Endothelial cell of umbilical vein (primary cell): ENCODE measurements at places on chromosomes 6 and 20. TPM values are rescaled to one million over a fixed set of nuclear protein-coding genes. Genes with fewer than 3 reads are reported as not detected.

Gene SNPH
- 5.1 and 5.5 TPM in 2 replicates for total RNA-seq

Gene PPIL6
- total RNA-seq, result 0.25 and 0.33 TPM in 2 replicates

DNA sequence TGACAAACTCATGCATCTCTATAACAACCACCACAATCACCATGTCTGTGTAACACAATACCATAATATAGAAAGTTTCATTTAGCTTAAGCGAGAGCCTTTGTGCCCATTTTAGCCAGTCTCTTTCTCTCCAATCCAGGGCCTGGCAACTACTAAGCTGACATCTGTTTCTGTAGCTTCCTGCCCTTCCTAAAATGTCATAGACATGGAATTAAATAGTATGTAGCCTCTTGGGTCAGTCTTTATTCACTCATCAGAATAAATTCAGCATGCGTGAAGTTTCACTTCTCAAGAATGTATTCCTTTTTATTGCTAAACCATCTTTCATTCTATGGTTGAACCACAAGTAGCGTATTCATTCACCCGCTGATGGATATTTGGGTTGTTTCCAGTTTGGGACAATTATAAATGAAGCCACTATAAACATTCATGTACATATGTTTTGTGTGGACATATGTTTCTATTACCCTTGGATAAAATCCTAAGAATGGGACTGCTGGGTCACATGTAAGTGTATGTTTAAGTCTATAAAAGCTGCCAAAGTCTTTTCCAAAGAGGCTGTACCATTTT lies 1.7 kb upstream of the TREM2 start:
- H3K27me3 ChIP-seq, result no peaks in the 10 kb centered on the region
- H3K27ac ChIP-seq, result no peak overlapping the region
- H3K4me1 ChIP-seq, result no peaks in the 10 kb centered on the region
- no peak for DNase-seq

Gene GCNT2
- 10.9 and 11.4 TPM in 2 replicates for total RNA-seq

GRCh38 chr6:156182356-156182755 lies 594.8 kb upstream of the ARID1B start:
- no peaks in the 10 kb centered on the region for H3K4me1 ChIP-seq
- H3K36me3 ChIP-seq, result no peaks in the 10 kb centered on the region

DNA sequence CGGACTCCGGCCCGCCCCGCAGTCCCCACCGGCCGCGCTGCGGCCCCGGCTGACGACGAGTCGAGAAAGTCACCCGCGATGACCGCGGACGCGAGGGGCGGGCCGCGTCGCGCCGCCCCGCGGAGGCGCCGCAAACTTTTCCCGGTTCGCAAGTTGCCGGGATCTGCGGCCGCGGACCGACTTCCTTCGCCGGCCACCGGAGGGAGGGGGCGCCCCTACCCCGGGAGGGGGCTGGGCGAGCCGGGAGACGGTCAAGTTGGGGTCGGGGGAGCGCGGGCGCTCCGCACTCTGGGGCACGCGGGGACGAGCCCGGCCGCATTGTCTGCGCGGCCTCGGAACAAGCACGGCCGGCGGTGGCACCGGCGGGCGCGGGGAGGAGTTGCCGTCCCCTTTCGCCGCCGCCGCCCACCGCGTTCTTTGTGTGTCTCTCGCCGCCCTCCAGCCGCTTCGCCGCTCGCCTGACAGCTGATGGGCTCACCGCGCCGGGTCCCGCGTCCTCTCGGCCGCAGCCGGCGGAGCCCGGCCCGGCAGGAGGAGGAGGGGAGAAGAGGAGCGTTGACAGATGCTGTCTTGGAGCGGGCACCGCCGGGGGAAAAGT lies 131.6 kb downstream of the OGFRL1 start:
- peak; percentile 69 for DNase-seq
- peaks cover 8% of the 10 kb centered on the region for H3K36me3 ChIP-seq
- H3K4me1 ChIP-seq, result peaks cover 20% of the 10 kb centered on the region
- peak overlapping the region; percentile 93 for H3K4me3 ChIP-seq
- H3K27ac ChIP-seq, result peak overlapping the region; percentile 64

DNA sequence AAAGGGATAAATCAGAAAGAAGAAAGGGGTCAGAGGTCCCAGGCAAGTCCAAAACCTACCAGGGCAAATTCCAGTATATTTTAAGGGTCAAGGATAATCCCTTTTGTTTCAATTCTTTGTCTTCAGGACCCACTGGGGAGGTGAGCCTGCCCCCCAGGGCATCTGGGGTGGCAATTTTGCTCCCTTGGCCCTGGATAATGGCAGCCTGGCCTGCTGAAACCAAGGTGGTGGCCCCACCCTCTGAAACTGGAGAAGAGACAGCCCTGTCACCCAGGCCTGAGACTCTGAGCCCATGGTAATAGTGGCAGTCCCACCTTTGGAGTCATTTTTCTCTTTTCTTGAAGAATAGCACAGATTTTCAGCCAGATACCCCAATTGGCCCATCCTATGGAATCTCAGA lies 118.1 kb downstream of the C6orf58 start:
- H3K4me3 ChIP-seq, result no peak overlapping the region
- no peak overlapping the region for H3K27ac ChIP-seq
- H3K4me1 ChIP-seq, result no peaks in the 10 kb centered on the region
- no peak for DNase-seq
- no peaks in the 10 kb centered on the region for H3K27me3 ChIP-seq

DNA sequence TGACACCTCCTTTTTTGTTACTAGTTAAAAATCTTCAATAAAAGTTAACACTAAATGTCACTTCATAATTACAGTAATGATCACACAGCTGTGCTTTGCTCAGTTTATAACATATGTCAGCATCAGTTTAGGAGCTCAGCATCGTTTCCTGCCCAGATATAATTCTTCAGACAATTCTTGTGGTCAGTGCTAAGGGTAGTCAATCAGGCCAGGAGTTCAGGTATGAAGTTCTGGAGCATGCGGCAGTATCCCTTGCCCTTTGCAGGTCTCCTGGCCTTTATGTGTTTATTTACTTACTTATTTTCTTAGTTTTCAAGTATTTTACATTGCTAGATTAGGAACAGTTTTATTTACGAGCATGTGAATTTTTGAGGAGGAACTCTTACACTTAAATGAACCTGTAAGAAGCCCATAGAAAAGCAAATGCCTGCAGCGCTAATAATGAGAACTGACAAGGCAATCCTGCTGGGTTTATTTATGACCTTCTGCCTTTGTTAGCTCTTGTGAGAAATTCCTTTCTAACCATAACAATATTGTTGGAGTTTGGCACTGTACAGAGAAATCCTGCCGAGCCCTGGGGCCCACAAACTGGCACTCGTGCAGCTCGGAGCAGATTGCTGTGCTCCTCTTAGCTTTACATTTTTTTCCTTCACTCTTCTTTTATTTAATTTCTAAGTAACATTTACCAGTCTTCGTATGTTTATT lies 252.8 kb downstream of the TMEM242 start:
- H3K27me3 ChIP-seq, result no peaks in the 10 kb centered on the region
- H3K36me3 ChIP-seq, result no peaks in the 10 kb centered on the region
- H3K27ac ChIP-seq, result no peak overlapping the region
- DNase-seq, result peak; percentile 79

DNA sequence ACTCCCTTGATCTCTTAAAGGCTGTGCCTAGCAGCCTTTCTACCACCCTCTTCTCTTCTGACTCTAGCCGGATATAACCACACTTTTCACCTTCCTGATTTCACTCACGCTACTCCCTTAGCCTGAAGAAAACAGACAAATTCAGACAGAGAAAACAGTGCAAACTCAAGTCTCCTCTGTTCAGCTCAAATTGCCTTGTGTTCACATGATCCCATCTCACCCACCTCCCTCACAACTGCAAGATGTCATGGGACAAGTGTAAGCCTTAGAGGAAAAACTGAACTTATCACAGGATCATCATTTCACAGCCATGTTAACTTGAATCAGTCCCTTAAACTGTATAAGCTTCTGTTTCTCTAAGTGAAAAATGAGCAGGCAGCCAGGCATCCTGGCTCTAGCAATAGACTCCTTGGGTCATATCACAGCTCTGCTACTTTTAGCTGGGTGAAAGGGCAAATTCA lies 66.5 kb upstream of the TENT5A start:
- no peaks in the 10 kb centered on the region for H3K27me3 ChIP-seq
- H3K36me3 ChIP-seq, result no peaks in the 10 kb centered on the region
- no peak overlapping the region for H3K4me3 ChIP-seq
- no peak for DNase-seq

Gene SLC17A3
- not detected in 2 replicates for total RNA-seq

Gene PTK6
- 0.18 TPM in 1 of 2 replicates, not detected in the other for total RNA-seq

DNA sequence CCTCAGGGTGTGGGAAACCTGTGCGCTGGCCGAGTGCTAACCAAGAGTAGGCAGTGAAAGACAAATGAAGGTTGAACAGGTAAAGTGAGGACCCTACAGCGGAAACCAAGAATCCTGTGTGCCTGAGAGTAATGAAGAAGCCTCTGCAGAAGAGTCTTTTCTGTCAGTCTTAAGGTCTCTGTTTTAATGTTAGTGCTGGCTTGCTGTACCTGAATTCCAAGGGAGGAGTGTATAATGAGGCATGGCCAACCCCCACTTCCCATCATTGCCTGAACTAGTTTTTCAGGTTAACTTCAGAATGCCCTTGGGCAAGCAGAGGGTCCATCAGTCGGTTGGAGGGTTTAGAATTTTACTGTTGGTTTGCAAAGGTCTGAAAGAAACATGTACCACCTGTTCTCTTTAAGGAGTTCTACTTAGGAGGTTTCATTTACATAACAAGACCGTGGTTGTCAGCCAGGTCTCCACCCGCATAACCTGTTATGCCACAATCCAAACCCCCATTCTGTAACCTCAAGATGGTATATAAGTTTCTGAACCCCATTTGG lies 589 bp upstream of the PDCD2 start:
- peak overlapping the region; percentile 100 for H3K4me3 ChIP-seq
- DNase-seq, result peak; percentile 5
- peaks cover 6% of the 10 kb centered on the region for H3K36me3 ChIP-seq

- no peak overlapping the region for H3K4me3 ChIP-seq
- DNase-seq, result no peak
- H3K4me1 ChIP-seq, result no peaks in the 10 kb centered on the region
- H3K27me3 ChIP-seq, result peaks cover 12% of the 10 kb centered on the region
- H3K27ac ChIP-seq, result no peak overlapping the region
Measured at GRCh38 chr6:36559011-36559793, 11.9 kb upstream of the STK38 start.

Gene TSPYL4
- 24.5 and 34.4 TPM in 2 replicates for total RNA-seq

DNA sequence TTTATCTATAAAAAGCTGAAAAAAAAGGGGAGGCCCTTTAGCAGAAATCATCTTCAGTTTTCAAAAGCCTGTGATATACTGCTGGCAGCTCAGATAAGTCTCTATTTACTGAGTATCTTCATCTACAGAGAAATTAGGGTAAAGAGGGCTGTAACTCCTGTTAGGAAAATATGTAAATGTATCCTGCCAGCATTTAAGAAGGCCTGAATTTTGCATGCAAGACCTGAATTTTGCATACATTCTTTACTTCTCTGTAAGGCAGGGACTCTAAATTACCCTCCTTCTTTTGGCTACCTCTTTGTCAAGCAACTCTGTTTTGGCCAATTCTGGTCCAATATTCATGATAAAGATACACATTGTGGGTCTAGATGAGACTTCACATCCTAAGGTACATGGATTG lies 150.6 kb upstream of the SPACA1 start:
- no peak overlapping the region for H3K27ac ChIP-seq
- no peak for DNase-seq
- no peaks in the 10 kb centered on the region for H3K27me3 ChIP-seq
- H3K4me3 ChIP-seq, result no peak overlapping the region
- no peaks in the 10 kb centered on the region for H3K36me3 ChIP-seq

- H3K4me1 ChIP-seq, result no peaks in the 10 kb centered on the region
- no peaks in the 10 kb centered on the region for H3K27me3 ChIP-seq
- H3K36me3 ChIP-seq, result no peaks in the 10 kb centered on the region
- DNase-seq, result no peak
- no peak overlapping the region for H3K4me3 ChIP-seq
Measured at GRCh38 chr20:57162362-57162652, 104.1 kb downstream of the BMP7 start.

DNA sequence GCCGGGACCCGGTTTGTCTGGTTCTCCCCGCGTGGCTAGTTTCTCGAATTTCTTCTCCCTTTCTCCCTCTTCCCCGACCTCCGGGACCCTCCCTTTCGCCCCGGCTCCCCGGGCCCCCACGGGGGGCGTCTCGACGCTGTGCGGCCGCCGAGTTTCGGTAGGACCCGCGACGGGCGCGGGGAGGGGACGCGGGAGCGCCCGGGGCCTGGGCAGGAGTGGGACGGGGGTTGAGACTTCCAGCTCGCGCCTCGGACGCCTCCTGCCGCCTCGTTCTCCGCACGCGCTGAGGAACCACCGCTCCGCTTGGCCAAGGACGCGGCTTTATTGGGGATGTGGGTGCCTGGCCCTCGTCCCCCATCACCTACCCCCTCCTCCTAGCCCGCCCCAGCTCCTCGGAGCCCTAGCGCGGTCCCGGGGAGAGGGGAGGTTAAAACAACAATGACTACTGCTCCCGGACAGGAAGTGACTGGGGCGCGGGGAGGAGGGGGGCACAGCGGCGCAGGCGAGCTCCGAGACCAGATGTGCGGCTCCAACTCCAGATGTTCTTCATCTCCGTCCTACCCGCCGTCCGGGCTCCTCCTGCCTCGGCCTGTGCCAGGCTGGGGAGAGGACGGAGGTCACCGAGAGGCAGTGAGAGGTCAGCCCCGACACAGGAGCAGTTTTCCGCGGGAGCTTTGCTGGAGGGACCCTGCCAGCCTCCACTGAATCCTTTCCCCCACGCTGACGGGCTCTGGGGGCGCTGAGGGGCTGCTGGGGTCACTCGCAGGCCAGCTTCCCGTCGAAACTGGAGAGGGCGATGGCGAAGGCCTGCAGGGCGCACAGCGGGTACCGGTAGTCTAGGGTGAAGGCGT lies 917 bp upstream of the TEAD3 start:
- H3K36me3 ChIP-seq, result no peaks in the 10 kb centered on the region
- no peak overlapping the region for H3K27ac ChIP-seq
- H3K4me1 ChIP-seq, result peaks cover 4% of the 10 kb centered on the region
- peaks cover 14% of the 10 kb centered on the region for H3K27me3 ChIP-seq
- DNase-seq, result peak; percentile 46

- H3K4me3 ChIP-seq, result no peak overlapping the region
- no peaks in the 10 kb centered on the region for H3K27me3 ChIP-seq
- peaks cover 7% of the 10 kb centered on the region for H3K36me3 ChIP-seq
- no peak for DNase-seq
Measured at GRCh38 chr6:145954985-145955384, 9.2 kb downstream of the SHPRH start.

DNA sequence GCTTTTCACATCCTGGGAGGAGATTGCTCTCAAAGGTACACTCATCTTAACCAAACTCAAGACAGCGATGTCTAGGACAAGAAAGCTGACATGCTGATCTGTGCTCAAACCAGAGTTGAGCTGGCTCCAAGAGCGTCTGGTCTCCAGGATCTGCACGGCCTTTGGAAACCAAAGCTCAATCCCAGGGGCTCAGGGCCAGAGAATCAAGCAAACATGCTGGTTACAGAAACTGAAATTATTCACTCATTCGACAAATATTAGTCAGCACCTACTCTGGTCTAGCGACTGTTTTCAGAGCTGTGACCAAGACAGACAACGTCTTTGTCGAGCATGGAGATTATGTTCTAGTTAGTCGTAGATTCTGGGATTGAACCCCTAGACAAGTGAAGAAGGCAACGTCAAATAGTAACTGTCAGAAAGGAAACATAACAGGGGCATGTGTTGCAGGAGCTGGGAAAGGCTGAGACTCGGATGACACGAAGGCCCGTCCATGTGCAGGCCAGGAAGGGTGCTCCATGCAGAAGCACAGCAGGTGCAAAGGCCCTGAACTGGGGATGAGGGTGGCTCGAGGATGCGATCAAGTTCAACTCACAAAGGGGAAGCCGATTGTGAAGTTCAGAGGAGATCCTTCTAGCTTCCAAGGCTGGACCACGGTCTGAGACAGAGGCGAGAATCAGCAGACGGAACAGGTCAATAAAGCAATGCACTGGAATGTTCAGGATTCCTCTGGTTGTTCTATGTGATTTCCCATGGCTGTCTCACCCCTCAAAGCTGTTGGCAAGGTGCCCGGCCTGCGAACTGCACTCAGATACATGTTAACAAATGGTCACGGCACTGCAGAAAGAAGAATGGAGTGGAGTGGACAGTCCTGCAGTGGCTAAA lies 12.5 kb upstream of the PCK1 start:
- no peaks in the 10 kb centered on the region for H3K36me3 ChIP-seq
- H3K27me3 ChIP-seq, result peaks cover 2% of the 10 kb centered on the region
- H3K4me1 ChIP-seq, result no peaks in the 10 kb centered on the region
- no peak for DNase-seq
